Effector CD8-positive, alpha-beta T cell (primary cell): ENCODE measurements at places on chromosomes 5 and 9.

- DNase-seq = no peak
These were observed 119.7 kb upstream of the SPATA31C2 start for GRCh38 chr9:88258024-88258423.

GRCh38 chr9:14866200-14866749, 44.0 kb downstream of the FREM1 start:
- DNase-seq = no peak

DNA sequence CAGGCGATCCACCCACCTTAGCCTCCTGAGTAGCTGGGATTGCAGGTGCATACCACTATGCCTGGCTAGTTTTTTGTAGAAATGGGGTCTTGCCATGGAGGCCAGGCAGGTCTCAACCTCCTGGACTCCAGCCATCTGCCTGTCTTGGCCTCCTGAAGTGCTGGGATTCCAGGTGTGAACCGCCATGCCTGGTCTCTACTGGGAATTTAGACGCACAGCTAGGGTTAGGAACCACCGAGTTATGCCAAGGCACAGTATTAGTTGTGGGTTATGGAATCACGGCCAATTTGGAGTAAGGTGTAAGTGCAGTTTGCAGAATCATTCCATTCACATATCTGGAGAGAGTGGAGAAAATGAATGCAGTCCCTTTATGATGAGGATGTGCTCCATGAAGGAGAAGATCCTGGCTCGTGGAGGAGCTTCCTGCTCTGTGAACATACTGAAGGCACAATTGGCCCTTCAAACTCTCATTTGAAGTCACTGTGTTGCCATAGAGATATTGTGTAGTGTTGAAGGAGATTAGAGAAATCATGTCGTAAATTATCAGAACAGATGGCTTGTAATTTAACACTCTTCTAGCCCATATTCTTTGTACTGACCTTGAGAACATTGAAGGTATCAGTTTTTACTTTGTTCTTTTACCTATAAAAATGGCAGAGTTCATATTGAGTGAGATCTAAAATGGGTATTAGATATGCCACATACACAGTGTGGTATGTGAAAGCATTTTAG, 18.8 kb downstream of the TRIO start:
- no peak for DNase-seq

DNA sequence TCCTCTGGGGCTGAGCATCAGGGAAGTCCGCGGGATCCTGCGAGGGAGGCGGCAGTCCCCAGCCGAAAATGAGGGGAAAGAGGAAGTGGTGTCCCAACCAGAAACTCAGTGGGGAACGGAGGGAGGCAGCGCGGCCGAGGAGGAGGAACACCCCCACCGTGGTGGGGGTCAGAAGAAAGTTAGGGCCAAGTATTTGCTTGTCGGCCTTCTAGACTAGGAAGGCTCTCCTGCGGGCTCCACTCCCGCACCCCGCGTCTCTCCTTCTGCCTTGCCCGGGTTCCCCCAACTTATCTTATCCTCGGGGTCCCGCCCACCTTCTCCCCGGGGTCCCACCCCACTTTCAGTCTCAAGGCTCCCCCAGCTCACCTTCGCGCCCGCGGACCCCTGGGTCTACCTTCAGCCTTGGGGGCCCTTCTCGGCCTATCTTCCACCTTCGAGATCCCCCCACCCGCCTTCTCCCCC, 557 bp upstream of the PHF2 start:
- DNase-seq = peak; percentile 62

DNA sequence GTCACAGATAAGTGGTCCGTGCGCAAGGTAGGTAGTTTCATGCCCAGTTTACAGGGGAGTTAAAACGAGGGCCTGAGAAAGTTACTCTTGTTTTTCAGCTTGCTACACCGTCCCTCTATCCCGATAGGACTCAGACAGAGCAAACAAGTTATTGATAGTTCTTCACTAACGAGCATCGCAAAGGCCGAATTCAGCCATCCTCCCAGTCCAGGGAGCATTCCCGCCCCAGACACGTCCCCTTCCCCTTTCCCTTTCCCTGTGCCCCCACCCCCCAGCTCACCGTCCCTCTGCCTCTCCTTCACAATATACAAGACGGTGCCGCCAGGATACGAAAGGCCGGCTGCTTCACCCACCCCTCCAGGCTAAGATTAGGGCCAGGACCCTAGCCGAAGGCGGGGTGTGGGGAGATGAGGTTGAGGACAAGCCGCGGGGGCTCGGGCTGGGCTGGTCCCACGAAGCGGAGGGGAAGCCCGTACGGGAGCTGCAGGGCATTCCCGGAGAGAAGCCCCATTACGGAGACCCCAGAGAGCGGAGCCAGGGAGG, 599 bp downstream of the KIAA1191 start:
- DNase-seq = no peak

DNA sequence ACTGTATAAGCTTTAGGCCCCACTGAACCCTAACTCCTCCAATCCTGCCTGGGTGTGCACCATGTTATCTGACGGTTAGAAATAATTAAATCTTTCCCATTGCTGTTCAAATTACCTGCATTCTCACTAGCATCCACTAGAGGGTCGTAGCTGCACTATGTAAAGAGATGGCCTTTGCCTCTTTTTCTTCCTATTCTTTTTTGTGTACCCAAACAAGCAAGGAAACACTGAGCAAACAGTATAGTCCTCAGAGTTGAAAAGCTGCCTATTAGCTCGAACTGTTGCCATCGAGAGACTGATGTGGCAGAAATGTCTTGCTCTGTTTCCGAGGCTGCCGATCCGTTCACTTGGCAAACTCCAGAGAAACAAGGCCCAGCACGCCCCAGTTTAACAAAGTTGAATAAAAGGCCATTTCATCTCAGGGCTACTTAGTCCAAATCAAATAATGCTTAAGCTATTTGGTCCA, 163.8 kb upstream of the TRPM3 start:
- no peak for DNase-seq

- DNase-seq = peak; percentile 33
These were observed 74.7 kb downstream of the FGF1 start for GRCh38 chr5:142611154-142611553.

GRCh38 chr9:3863111-3863528, 337.3 kb upstream of the RFX3 start:
- DNase-seq = no peak

- DNase-seq = no peak
These were observed at the start of gene SPINK13 for GRCh38 chr5:148268566-148268965. SPINK13 (plus strand) TSS chr5:148268794; CDS start chr5:148270073, 1,279 bp downstream.

GRCh38 chr5:125032286-125032685, 285.8 kb upstream of the ZNF608 start:
- no peak for DNase-seq

DNA sequence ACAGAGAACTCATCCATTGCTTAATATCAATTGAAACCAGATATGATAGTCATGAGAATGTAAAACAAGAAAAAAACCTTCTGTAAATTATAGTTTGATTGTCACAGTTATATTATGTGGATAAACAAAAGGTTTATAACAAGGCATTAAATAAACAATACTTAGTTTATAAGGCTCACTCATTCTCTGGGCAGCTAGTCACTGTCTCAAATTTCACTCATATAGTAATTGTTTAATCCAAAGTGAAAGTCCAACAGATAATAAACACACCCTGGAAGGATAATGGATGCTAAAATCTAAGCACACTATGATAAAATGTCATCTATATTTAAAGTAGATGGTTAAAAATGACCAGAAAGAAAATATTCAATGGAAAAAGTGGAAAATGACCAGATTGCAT, 30.8 kb upstream of the SLC12A2 start:
- DNase-seq = no peak

DNA sequence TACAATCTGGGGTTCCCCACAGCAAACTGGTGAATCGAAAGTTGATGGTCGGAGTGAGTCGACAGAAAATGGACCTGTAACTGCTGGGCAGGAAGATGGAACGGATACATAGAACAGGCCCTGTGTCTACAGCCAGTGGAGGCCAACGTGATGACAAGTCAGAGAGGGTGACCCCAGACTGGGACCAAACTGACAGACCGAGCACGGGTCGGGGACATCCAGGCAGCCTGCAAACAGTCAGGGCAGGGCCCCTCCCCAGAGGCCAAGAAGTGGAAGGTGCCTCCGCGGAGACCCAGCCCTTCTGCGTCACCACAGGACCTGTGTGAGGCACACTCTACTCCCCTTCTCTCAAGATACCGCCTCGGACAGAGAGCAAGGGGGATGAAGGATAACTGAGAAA, 25.1 kb upstream of the FANCC start:
- no peak for DNase-seq

DNA sequence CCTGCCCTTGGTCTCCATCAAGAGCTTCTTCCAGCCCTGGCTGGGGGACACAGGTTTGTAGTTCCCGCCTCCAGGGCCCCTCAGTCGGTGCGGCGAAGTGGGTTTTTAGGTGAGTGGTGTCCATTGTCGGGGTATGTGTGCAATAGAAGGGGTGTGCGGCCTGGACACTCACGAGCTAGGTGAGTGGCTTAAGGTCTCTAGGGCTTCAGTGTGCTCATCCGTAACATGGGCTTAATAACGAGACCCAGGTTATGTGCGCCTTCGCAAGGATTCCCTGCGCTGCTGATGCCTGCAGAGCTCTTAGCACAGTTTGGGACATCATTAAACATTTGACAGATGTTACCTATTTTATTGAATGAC, 656 bp downstream of the CEP78 start:
- DNase-seq = no peak

GRCh38 chr5:50738864-50739263, 72.4 kb downstream of the PARP8 start:
- no peak for DNase-seq

DNA sequence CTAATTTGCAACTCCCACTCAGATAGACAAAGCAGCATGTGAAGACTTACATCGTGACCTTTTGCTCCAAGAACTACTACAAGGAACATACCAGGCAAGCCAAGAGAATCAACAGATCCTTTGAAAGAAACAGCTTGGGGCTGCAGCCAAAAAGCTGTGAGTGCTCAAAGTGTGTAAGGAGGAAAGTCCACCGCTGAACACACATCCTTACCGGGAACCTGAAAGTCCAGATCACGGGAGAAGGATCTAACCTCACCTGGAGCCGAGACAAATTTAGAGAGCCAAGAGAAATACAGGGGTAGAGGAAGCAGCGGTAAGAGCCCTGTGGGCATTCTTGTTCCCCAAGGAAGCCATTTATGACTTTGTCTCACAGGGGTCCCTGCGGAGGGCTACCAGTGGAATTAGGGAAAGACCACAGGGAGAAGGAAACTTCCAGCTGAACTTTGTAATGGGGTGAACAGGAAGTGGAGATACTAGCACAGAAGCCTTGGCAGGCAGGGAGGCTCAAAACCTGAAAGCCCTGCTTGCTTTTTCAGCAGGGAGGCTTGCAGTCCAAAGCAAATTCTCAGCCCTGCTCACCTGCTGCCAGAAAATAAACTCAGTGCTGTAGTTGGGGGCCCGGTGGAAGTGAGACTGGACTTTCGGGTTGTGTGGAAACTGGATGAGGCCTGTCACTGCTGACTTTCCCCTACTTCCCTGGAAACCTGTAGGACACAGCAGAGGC, 350.2 kb downstream of the DTWD2 start:
- DNase-seq = no peak
